ENCODE measurements at places on chromosomes 3 and 15.
A peak's percentile ranks its signal among the peaks of the same experiment; 100 is the strongest.

- no peak for DNase-seq
Measured at GRCh38 chr3:10998542-10998941, 6.0 kb downstream of the SLC6A1 start.

- DNase-seq: no peak
Measured at GRCh38 chr3:38008191-38008701, 17.7 kb downstream of the VILL start.

DNA sequence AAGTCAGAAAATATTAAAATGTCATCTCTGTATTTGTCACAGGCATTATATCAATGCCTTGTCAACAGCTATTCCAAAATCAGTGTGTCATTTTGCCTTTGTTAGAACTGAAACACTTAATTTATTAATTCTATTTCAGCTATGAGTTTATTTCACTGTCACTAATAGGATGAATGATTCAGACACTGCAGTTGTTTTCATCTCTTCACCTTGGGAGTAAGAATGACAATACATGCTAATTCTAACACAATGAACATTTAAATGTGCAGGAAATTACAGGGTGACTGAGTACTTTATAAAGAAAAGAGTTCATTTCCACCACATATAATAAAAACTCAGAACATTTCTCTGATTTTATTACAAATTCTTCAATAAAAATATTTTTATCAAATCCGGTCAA, 109.7 kb downstream of the P2RY1 start:
- no peak for DNase-seq

- peak; percentile 19 for DNase-seq
Measured at GRCh38 chr3:101729586-101729985, 5.2 kb downstream of the CEP97 start.

GRCh38 chr3:161070980-161071663, 34.0 kb downstream of the B3GALNT1 start:
- no peak for DNase-seq

GRCh38 chr3:117019082-117019713, 309.6 kb downstream of the TUSC7 start:
- DNase-seq: peak; percentile 80

GRCh38 chr15:96311256-96311955, 19.1 kb upstream of the NR2F2 start:
- DNase-seq: no peak

DNA sequence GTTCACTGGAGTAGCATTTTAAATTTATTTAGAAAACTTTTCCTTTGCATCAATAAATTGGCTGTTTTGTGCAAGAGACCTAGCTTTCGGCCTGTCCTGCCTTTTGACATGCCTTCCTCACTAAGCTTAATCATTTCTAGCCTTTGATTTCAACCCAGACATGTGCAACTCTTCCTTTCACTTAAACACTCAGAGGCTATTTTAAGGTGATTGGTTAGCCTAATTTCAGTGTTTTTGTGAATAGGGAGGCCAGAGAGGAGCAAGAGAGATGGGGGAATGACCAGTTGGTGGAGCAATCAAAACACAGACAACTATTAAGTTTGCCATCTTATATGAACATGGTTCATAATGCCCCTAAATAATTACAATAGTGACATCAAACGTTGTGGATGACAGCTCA, 333.4 kb downstream of the SLC9A9 start:
- DNase-seq: no peak

DNA sequence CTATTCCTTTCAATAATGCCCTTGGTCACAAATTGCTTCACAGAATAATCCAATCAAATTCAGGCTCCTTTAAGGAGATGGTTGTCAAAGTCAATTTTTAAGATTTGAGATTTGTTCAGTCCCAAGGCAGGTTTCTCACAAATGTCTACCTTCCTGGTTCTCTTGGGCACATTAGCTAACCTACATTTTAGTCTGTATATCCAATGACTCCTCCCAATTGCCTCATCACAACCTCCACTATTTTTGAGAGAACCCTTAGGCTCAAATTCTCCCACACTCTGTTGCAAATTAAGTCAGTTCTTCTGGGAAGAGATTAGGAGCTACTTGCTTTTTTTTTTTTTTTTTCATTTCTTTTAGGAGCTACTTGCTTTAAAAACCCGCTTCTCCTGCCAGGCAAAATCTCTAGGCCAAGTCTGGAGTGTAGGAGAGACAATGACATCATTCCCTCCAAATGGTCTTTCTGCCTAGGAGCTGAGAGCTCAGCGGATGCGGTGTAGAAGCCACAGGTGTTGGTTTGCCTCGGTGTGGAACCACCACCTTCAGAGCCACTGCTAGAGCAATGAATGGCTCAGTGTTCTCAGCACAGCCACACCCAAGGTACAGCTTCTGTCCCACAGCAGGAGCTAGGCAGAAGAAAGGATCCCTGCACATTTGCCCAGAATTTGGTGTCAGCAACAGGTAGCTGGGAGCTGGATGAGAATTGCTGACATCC, 10.0 kb upstream of the INO80 start:
- no peak for DNase-seq

DNA sequence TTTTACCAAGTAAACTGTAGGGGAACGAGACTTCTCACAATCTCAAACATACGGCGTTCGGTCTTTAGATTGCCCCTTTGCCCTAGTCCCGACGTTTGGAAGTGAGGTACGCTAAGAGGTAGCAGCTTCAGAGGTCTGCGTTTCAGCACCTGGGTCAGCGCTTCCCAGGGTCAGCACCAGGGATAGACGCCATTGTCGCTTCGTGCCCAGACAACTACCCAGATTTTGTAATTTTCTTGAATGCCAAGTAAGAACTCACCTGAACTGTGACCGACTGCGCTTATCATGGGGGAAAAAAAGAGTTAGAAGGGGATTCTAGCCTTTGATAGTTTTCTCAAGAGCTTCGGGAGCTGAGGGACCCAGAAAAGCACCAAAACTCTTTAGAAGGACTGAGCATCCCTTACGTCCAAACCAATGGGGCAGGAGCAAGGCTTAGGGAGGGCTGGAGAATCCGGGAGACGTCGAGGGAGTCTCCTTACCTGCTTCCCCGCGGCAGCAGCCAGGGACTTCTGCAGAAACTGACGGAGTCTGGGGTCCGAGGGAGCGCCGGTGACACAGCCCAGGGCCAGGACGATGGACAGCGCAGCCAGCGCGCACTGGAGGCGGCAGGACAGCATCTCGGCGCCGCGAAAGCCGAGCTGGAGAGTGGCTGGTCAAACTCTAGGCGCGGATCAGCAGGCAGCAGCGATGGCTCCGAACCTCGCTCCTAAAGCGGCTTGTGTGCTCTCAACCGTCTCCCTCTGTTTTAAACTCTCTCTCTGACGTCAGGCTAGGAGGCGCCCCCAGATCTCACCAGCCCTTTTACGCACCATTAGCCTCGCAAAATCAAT, at the start of gene SST:
Gene SST, minus strand, starts transcription at position 720 of the 830 bp plus-strand sequence. Its CDS starts 103 bp downstream, at position 617.
- DNase-seq: peak; percentile 54

GRCh38 chr15:80006946-80007345, 36.0 kb upstream of the BCL2A1 start:
- no peak for DNase-seq

GRCh38 chr3:112333002-112333380, at the start of gene CD200:
Gene CD200, plus strand, starts transcription at chr3:112333156. Its CDS starts 57 bp downstream, at chr3:112333213.
- DNase-seq: no peak
